ENCODE measurements at places on chromosomes 3 and 15.

- DNase-seq, result no peak
Measured at GRCh38 chr15:40845511-40846284, 1.9 kb downstream of the SPINT1 start.

- no peak for DNase-seq
Measured at GRCh38 chr3:97949110-97949485, 23.1 kb downstream of the RIOX2 start.

DNA sequence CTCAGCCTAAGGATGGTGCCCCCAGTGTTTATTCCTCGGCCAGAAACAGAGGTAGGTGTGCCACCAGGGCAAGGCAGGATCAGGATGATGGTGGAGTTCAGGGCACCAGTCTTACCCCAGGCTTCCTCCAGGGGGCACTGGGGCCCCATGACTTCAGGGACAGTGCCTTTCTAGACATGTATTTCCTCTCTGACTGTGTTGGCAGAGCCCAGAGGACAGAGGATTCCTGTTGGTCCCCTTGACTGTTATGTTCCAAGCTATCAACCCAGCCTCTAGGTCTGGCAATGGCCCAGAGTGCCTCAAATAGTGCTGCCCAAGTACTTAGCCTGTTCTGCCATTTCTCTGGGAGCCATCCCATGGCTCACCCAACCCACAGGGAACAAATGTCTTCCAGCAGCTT lies 2.8 kb downstream of the HEMK1 start:
- DNase-seq, result peak; percentile 79

- DNase-seq, result no peak
Measured at GRCh38 chr3:196821806-196822355, 45.8 kb upstream of the SENP5 start.

GRCh38 chr3:133050891-133051290 lies 12.7 kb downstream of the TMEM108 start:
- DNase-seq, result no peak

DNA sequence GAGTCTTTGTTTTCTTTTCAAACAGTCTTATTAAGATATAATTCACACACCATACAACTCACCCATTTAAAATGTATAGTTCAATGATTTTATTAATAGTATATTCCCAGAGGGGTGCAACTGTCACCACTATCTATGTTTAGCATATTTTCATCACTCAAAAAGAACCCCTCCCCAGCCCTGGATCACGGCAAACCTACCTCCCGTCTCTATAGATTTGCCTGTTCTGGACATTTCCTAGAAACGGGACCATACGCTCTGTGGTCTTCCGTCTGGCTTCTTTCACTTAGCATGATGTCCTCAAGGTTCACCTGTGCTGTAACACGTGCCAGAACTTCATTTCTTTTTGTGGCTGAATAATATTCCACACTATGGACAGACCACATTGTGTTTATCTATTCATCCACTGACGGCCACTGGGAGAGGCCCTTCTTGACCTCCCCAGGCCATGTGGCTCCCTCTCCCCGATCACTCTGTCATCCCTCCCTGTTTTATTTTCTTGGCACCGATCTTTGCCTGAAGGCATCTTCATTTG lies 56.4 kb downstream of the IQSEC1 start:
- no peak for DNase-seq

DNA sequence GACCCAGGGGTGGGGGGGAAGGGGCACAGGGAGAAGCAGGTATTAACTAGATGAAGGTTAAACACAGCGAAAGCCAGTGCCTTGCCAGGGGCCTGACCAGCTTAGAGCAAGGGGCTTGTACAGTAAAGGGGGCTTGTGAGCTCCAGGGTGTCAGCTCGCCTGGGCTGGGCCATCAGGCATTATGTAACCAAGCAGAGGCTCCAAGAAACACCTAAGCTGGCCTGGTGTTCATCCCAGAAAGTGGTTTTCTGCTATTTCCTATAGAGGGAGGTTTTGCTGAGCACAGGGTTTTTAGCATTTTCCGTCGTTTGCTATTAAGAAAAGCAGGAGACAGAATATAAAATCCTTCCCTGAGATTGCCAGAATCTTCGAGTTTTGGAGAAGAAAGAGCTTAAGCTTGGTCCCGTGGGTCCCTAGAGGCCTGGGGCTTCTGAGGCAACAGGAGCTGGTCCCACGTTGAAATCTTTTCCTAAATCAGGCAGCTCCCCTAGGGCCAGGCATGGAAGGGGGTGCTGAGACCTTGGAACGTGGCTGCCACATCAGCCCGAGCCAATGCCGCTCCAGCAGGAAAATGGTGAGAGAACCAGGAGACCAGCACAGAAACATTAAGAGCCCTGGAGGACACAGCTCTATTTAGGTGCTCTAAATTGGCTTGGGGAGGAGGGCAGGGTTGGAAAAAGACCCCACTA lies 71.4 kb downstream of the ISG20 start:
- no peak for DNase-seq

- DNase-seq, result no peak
Measured at GRCh38 chr3:117411971-117412370, 702.4 kb downstream of the TUSC7 start.

GRCh38 chr3:3853544-3853943 lies 54.3 kb downstream of the LRRN1 start:
- DNase-seq, result no peak

DNA sequence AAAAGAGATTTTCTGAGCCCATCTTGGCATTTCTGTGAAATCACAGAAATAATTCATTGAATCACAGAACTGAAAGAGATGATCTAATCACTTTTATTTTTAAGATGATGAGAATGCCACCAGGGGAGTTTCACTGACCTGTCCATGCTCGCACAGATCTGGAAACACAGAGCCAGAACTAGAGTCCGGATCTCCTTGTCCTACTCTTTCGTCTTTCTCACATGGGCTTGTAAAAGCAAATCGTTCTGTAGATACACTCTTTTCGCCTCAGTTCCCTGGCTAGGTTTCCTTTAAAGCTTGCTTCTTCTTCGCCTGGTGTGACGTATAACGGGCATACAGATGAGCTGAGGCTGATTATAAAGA lies 122.5 kb upstream of the SPRED1 start:
- no peak for DNase-seq

- DNase-seq, result no peak
Measured at GRCh38 chr3:38524141-38524739, 28.1 kb downstream of the EXOG start.

GRCh38 chr3:31777092-31777491 lies 204.0 kb downstream of the OSBPL10 start:
- DNase-seq, result no peak

Measured in activated T-cell treated with anti-CD3 and anti-CD28 coated beads for 4 hours (primary cell).